Right ventricle myocardium superior (tissue), 1 donor: ENCODE measurements at places on chromosomes 5 and 9.

GRCh38 chr5:112119969-112120368 is 299.1 kb downstream of the EPB41L4A start:
- DNase-seq = no peak

DNA sequence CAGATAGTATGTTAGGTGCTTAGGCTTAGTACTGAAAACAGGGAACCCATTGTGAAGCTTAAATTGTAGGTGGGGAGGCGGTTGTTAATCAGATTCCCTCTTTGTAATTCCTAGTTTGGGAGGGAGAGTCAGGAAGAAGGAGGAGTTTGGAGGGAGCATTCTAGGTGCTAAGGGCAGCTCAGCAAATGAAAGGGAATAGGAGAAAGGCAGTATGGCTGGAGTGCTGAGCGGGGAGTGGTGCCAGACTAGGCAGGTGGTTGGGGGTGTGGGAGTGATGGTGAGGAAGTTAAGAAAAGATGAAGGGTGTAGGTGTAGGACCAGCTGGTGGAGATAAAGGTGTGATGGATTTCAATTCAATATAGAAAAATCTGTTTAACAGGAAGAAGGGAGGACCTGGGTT is 11.1 kb upstream of the GARNL3 start:
- DNase-seq = no peak

- DNase-seq = peak; percentile 52
Measured at GRCh38 chr5:127723571-127723970, 20.4 kb downstream of the CCDC192 start.

- DNase-seq = no peak
Measured at GRCh38 chr5:84017523-84018172, 297.0 kb upstream of the HAPLN1 start.

- peak; percentile 97 for DNase-seq
Measured at GRCh38 chr5:171387345-171387969, at the start of gene NPM1. Gene NPM1 (plus strand): TSS chr5:171387849. CDS start chr5:171387949, 100 bp downstream.

GRCh38 chr9:89022902-89023301 is 31.6 kb downstream of the S1PR3 start:
- no peak for DNase-seq

DNA sequence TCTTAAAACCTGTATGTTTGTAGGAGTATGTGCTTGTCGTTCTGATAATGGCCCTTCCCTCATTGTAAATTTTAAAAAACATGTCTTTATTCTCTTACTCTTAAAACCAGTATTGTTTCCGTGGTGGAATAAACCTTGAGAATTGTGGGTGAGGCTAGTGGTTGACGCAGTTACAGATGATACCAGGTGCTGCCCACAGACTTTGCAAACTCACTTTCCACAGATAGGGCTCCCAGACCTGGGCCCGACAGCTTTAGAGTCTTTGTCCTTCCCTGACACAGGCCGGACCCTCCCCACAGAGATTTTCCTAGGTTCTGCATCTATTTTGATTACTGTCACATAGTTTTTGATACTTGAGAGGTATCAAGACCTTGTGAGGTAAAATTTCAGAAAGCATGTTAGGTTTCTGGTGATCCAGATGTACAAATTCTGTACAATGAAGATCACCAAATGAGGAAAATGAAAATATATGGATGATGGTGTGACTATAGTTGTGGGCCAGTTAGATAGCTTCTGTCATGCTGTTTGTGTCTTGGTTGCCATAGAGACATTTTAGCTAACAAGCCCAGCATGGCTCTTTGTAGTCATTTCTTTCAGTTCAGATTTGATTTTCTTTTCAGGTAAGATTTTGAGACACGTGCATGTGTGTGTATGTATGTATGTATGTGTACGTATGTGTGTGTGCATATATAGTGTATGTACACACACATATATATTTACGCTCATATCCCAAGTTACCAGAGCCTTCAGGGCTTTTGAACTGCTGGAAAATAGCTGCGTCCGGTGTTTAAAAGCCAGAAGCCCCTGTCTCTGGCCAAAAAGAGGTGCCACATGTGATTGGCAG is 33.8 kb downstream of the DMRT1 start:
- no peak for DNase-seq

- DNase-seq = no peak
Measured at GRCh38 chr5:179410291-179411160, 65.3 kb upstream of the ADAMTS2 start.

DNA sequence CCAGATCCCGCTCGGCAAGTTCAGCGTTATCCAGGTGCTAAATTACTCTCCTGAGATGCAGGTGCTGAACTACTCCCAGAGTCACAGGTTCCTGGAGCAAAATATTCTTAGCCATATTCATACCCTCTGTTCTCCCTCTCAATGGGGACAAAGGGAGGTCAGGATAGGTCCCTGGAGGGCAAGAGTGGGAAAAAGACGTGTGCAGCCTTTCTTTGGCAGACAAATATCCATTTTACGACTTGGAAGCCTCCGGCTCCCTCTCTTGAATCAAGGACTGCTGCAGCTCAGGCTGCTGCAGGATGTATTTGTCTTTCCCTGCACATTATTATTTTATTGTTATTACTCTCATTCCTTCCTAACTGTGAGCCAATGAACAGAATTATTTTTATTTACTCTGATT is 590.2 kb downstream of the NR2F1-AS1 start:
- DNase-seq = no peak

DNA sequence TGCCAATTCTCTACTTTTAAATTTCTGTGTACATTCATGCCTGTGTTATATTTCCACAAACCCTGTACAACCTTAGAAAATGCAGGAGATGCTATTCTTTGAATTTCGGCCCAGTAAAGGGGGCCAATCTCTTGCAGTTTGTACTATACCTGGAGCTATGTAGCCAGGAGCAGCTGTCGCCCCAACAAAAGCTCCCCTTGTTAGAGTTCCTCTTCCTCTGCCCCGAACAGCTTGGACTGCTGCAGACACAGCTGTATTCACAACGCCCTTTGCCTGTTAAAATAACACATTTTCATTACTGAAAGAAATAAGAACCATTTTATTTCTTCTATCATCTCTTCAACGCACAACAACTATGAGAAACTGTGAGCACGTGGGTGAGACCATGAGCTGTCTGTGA is 99.2 kb downstream of the GPR21 start:
- no peak for DNase-seq

GRCh38 chr5:82861701-82862100 is 215.5 kb downstream of the TMEM167A start:
- DNase-seq = no peak

DNA sequence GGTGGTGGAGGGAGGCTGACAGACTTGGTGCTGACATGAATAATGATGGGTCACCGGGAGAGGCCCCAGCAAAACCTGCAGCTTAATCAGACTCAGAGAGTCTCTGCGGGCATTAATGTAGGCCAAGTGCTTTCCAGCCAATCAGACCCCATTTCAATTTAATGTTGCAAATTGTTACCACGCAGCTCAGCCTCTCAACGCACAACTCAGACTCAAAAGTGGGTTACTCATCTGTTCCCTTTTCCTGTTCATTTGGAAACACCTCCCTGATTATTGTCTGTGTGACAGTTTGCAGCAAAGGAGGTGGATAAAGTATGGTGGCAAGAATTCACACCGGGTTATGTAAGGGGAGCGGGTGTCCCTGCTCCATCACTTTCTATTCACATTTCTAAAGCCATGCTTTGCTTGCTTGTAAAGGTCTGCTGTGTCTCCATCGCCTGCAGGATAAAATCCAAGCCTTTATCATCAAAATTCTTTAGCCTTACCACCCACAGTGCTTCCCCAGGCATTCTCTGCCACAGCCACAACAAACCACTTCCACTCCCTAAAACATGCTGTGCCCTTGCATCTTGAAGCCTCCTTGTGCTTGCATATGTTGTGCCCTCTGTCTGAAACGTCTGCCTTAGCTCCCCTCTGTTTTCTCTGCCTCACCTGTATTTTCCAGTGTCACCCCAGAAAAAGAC is 156.5 kb downstream of the ASTN2 start:
- DNase-seq = no peak

DNA sequence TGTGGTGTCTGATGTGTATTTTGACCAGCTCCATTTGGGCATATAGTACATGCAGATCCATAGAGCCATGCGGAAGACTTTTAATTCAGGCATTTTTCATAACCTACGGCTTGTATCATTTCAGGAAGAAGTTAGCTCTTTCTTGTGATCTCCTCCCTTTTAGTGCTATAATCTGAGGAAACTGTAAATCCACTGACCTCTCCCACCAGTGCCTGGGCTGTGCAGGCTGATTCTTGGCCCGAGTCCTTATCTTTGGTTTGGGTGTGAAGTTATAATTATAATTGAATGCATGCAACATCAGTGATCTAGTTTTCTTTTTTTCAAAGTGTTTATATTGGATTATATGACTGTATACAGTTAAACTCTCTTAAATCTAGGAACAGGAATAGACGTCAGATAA is 247.9 kb downstream of the PCSK5 start:
- no peak for DNase-seq

DNA sequence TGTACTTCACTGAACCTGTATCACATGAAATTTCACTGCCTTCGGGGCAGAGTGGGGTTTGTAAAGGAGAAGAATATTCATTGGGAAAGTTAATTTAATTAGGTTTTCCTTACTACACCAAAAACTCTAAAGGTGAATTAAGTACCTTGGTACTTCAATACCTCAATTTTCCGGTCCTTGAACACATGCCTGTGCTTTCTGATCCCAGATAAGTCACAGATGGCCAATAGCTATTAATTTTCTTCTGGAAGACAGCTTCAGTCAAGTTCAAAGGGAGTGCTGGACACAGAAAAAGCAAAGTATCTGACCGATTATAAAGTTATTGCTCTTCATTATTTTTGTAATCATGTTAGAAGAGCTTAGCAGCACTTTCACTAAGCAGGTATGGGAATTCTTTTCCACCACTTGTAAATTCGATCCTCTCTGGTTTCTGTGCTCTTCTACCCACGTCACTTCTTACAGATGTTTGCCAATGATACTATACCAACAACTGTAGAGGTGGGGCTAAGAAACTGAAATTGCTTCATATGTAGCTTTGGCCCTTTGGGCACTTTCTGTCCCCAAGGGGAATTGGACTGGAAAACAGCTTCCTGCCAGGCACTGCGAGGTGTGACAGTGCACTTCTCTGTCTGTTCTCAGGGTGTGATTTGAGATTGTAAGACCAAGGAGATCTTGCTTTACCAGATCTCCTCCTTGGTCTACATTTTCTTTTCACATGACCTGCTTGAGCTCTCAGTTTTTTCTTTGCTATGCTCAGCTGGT is 164.0 kb downstream of the CCDC192 start:
- DNase-seq = no peak

GRCh38 chr5:151675611-151676313 is 11.0 kb downstream of the SPARC start:
- no peak for DNase-seq

- DNase-seq = no peak
Measured at GRCh38 chr9:111066468-111066867, 28.2 kb upstream of the LPAR1 start.

DNA sequence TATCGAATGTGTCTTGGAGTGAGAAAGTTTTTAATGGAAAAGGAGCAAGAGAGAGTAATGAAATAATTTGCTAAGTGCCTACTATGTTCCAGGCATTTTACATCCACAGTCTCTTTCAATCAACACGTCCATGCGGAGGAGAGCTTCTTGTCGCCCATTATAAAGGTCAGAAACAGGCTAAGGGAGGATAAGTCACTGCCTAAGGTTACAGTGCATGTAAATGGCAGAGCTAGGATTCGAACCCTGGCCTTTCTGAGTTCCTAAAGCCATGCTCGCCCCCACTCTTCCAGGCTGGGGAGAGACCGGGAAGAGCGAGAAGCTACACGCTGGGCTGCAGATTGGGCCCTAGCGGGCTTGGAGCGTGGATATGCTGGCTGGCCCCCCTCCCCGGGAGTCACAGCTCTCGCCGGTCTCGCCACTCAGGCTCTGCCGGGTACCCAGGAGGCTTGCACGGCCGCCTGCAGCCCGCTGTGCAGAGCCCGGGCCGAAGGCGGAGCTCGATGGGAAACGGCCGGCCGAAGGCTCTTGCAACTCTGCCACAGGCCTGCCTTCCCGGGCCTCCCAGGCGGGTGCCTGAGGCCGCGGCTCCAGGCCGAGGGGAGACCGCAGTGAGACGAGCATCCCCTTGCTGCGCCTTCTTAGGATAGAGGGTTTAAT is 775 bp upstream of the LHX2 start:
- no peak for DNase-seq

- DNase-seq = no peak
Measured at GRCh38 chr9:25936031-25936430, 257.8 kb upstream of the TUSC1 start.

DNA sequence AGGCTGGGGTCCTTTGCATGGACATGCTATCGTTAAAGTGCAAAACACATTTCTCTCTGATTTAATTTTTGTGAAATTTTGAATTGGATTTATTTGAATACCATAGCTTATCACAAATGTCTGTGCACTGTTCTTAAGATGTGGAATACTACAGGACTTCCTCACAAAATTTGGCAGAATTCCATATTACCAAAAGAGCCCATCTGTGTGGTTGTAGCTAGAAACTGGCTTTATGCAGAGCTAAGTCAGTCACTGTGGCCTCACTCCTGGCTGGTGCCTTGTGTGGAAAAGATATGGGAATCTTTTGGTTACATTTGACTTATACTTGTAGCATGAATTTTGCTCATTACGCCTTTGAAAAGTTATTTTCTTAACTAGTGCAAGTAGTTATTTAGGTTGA is 35.5 kb downstream of the ACO1 start:
- no peak for DNase-seq

GRCh38 chr9:122126331-122127261 is 33.0 kb downstream of the NDUFA8 start:
- DNase-seq = no peak

DNA sequence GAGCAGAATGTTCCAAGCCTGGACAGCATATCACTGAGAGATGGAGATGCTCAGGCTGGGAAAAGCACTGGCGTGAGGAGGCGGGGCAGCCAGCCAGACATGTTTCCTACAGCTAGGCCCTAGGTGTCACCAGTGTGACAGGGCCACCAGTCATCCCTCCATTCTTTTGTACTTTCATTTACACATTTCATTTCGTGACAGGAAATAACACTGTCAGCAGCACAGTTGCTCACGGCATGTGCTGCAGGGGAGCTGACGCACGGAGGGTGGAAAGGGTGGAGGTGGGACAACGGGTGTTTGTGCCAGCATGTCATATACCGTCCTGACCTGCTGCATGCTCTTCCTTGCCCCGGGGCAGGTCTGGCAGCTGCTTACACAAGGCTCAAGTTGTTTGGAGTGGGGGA is 14.8 kb upstream of the CEMIP2 start:
- peak; percentile 48 for DNase-seq

GRCh38 chr9:18260521-18260920 is 213.4 kb upstream of the ADAMTSL1 start:
- no peak for DNase-seq

DNA sequence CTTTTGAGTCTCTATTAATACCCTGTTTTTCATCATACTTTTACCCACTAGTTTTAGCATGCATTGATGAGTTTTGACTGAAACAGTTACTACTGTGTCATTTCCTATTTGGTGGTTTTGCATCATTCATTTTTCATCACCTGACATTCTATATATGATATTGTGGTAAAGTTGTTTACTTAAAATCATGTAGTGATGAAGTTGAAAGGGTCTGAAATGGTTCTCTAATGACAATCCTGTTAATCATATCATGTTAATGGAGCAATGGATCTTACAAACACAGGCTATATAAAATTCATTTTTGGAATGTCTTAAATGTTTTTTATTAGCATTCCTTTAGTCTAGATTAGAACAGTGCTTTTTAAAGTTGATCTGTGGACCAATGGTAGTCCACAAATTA is 84.1 kb downstream of the ERBIN start:
- no peak for DNase-seq
